Stimulated activated CD4-positive, alpha-beta T cell treated with anti-CD3 and anti-CD28 coated beads, Interleukin-1b, Interleukin-23, amount 100 ng/mL, for 1 hour (primary cell): ENCODE measurements at places on chromosomes 12 and 14.

DNA sequence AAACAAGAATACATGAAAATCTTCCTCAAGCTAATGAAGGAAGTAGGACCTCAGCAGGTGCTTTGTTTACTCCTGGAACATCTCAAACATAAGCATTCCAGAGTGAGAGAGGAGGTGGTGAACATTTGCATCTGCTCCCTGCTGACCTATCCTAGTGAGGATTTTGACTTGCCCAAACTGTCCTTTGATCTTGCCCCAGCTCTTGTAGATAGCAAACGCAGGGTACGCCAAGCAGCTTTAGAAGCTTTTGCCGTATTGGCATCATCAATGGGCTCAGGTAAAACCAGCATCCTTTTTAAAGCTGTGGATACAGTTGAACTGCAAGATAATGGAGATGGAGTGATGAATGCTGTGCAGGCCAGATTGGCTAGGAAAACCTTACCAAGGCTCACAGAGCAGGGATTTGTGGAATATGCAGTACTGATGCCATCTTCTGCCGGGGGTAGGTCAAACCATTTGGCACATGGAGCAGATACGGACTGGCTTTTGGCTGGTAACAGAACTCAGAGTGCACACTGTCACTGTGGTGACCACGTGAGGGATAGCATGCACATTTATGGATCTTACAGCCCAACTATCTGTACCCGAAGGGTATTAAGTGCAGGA, 1.9 kb downstream of the TOGARAM1 start:
- DNase-seq = no peak

GRCh38 chr14:50830044-50830931, 674 bp downstream of the NIN start:
- DNase-seq = no peak

- DNase-seq = no peak
These were observed 243.2 kb downstream of the CACNA1C start for GRCh38 chr12:2295941-2296461.

GRCh38 chr12:127389923-127390322, 877.0 kb upstream of the TMEM132C start:
- DNase-seq = no peak

DNA sequence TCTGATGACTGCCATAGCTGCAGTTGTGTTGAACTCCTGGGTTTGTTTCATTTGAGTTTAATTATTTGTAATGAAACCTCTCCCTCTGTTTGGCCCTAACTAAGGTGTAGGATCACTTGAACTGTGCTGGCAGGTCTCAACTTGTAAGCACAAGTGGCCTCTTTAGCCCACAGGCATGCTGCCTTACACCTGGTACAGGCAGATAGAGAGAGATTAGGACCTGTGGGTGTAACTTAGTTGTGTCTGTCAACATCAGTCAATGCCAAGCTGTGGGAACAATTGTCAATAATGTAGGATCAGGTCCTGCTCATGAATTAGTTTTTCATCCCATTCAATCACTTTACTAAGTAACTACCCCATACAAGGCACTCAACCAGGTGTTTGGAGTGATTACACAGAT, 263.0 kb upstream of the G2E3 start:
- DNase-seq = no peak
